Hematopoietic multipotent progenitor cell treated with erythropoietin and hydrocortisone succinate and interleukin-3 and kit ligand, for 8 days (in vitro differentiated cells): ENCODE measurements at places on chromosomes 16 and 17.

- DNase-seq, result no peak
These were observed 22.7 kb downstream of the MYO1D start for GRCh38 chr17:32854207-32854606.

GRCh38 chr16:9481747-9482730 is 390.6 kb downstream of the HAPSTR1 start:
- DNase-seq, result no peak

GRCh38 chr17:31738067-31738466 is 121.0 kb downstream of the COPRS start:
- no peak for DNase-seq

DNA sequence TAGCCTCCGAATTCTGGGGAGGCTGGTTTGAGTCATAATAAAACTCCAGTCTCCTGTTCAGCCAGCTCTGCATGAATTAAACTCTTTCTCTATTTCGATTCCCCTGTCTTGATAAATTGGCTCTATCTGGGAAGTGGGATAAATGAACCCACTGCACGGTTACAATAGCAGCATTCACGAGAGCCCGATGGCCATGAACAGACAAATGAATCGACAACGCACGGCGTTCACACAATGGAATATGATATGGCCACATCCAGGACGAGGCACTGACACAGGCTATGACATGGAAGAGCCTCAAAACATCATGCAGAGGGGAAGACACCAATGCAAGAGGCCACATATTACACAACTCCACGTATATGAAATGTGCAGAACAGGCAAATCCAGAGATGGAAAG is 5.6 kb upstream of the CARD14 start:
- no peak for DNase-seq

GRCh38 chr17:395179-395578 is 42.6 kb upstream of the RPH3AL start:
- DNase-seq, result no peak

DNA sequence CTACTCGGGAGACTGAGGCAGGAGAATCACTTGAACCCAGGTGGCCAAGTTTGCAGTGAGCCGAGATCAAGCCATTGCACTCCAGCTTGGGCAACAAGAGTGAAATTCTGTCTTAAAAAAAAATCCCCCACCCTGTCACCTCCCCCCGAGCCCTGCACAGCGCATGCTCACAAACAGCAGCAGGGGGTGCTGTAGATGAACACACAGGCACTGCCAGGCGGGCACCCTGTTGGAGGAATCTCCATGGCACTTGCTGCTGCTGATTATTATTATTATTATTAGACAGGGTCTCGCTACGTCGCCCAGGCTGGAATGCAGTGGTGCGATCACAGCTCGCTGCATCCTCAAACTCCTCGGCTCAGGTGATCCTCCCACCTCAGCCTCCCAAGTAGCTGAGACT is 24.6 kb downstream of the FZD2 start:
- DNase-seq, result peak; percentile 16

DNA sequence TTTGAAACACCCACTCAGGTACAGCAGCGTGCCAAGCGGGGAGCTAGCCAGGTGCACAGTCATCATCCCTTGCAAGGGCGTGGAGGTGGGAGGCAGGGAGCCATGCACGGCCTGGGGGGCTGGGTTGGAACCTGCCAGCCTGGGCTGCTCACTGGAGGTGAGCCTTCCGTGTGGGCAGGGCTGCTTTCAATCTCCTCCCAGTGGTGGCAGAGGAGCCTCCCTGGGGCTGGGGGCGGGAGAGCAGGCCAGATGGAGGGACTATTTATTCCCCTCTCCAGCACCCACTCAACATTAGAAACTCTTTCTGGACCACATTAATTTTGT is 90.3 kb downstream of the KATNIP start:
- no peak for DNase-seq

GRCh38 chr16:83842291-83842690 is 34.5 kb downstream of the HSBP1 start:
- no peak for DNase-seq
